ENCODE measurements at places on chromosomes 12 and 14.

GRCh38 chr12:80763874-80764273 lies 47.2 kb downstream of the MYF5 start:
- DNase-seq: no peak

DNA sequence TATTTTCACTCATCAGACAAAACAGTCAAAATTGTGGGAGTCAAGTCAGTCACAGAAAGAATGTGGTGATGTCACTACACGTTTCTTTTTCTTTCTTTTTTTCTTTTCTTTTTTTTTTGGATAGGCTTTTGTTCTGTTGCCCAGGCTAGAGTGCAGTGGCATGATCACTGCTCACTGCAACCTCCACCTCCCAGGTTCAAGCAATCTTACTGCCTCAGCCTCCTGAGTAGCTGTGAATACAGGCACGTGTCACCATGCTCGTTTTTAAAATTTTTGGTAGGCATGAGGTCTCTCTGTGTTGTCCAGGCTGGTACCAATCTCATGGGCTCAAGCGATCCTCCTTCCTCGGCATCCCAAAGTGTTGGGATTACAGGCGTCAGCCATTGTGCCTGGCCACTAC lies 2.3 kb downstream of the CLECL1 start:
- DNase-seq: no peak

- no peak for DNase-seq
These were observed 108.5 kb upstream of the PLXNC1 start for GRCh38 chr12:94039914-94040313.

- no peak for DNase-seq
These were observed 1.4 kb upstream of the ZFP36L1 start for GRCh38 chr14:68794130-68794850.

- no peak for DNase-seq
These were observed 29.6 kb downstream of the PNMA1 start for GRCh38 chr14:73684627-73685026.

- no peak for DNase-seq
These were observed 59.0 kb downstream of the GAS2L3 start for GRCh38 chr12:100632445-100632892.

DNA sequence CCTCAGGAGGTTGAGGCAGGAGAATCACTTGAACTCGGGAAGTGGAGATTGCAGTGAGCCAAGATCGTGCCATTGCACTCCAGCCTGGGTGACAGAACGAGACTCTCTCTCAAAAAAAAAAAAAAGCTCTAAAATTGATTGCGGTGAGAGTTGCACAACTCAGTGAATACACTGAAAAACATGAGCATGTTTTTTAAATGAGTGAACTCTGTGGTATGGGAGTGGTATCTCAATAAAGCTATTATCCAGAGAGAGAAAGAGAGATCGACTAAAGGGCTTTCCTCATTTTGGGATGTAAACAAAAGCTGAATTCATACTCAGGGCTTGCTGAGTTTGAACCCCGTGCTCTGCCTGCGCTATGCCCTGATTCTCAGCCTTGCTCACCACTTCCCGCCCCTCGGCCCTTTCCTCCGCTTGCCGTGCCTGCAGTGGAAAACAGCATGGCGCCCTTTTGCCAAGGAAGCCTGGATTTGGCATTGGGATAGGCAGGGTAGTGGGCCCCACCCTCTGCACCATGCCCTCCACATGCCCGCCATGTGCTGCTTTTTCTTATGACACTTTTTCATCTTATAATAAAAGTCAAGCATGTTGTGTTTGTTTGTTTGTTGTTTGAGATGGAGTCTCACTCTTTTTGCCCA lies 102.5 kb downstream of the LGMN start:
- DNase-seq: no peak

DNA sequence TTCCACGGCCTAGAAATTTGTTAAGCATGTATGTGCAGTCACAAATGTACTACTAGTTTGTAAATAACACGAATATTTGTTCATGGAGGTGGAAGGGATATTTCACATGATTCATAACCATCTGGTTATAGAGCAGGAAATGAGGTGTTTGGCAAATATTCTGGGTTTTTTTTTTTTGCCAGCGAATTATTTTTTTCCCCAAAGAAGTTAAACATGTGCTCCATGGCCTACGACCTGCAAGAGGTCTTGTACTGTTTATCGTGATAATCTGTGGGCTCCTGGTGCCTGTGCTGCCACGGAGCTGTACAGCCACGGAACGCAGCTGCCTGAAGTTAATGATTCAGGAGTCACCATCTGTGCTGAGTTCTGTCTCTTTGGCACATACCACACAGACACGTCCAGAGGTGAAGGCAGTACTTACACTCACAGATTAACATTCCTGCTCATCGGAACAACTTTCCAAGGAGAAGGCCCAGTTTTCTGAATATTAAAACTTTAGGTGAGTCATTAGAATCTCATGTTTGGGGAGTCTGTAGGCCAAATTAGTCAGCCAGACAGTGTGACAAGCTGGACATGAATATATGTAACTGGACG lies 156.3 kb downstream of the TMX1 start:
- DNase-seq: no peak

DNA sequence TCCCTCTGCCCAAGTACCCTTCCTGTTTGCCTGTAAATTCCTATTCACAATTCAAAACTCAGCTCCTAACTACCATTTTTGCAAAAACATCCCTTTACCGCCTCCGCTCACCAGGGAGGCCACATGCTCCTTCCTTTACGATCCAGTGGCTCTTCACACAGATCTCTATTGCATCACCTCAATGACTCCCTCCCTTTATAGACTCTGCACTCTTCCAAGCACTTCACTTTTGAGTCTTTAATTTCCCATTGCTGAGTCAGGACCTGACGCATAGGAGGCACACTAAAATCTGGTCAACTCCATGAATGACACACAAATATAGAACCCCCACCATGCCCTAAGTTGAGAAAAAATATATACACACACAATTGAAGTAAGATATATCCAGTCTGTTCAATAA lies 45.9 kb downstream of the PPP1R13B start:
- DNase-seq: no peak

- peak; percentile 86 for DNase-seq
These were observed at the start of gene DDX55 for GRCh38 chr12:123601602-123602489. DDX55 (plus strand) TSS chr12:123602099; CDS start chr12:123602149, 50 bp downstream.

GRCh38 chr14:35213143-35213788 lies 78.9 kb upstream of the PSMA6 start:
- DNase-seq: no peak

DNA sequence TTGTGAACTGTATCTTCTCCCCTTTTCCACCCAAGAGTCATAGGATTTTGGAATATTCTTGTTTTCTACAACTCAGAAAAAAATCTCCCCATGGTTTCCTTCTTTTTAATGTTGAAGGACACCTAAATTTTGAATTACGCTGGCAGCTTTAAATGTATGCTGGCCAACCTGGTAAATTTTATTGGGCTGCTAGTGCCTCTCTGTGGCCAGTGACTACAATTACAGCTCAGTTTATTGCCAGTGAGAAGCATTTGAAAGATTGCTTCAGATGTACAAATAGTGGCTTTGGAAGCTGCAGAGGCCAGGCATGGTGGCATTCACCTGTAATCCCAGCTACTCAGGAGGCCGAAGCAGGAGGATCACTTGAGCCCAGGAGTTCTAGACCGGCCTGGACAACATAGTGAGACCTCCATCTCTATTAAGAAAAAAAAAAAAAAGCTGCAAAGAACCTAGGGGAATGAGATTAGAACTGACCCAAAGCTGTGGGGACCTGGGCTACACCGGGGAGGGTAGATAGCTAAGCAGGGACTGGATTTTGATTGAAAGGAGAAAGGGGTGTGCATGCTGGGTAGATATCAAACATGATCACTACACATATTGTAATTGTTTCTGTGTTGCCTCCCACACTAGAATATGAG lies 7.6 kb upstream of the RAB21 start:
- DNase-seq: peak; percentile 29

- DNase-seq: no peak
These were observed 17.9 kb upstream of the SH2B3 start for GRCh38 chr12:111387747-111388323.

DNA sequence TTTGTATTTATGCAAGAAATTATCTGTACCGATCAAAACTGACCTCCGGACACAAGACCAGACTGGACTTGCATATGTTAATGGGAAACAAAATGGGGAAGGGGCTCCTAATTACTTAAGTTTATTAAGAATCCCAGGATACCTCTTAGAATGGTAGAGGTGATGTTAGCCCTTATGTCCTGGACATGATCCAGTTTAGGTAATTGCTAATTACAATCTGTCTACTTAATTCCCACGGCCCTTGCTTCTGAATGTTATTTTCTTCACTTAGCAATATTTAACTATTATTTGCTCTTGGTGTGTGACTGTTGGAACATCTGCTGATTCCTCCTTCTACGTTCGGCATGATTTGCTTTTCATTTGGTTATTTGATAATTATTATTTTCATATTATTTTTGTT lies 644.0 kb downstream of the DIO2 start:
- no peak for DNase-seq

- DNase-seq: no peak
These were observed 71.7 kb downstream of the TPH2 start for GRCh38 chr12:72010356-72010755.

GRCh38 chr14:26078561-26078960 lies 519.3 kb downstream of the NOVA1 start:
- peak; percentile 52 for DNase-seq

DNA sequence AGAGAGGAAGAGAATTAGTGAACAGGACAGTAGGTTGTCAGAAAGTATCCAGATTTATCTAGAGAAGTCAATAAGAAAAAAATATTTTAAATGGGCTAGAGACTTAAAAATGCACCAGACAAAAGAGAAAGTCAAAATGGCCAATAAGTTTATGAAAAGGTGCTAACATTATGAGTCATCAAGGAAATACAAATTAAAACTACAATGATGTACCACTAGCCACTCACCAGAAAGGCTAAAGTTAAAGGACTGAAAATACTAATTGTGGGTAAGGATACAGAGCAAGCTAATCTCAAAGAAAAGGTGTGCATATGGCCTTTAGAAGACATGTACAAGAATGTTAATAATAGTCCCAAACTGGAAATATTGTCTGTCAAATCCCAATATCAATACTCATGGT lies 37.7 kb downstream of the C12orf50 start:
- DNase-seq: no peak

DNA sequence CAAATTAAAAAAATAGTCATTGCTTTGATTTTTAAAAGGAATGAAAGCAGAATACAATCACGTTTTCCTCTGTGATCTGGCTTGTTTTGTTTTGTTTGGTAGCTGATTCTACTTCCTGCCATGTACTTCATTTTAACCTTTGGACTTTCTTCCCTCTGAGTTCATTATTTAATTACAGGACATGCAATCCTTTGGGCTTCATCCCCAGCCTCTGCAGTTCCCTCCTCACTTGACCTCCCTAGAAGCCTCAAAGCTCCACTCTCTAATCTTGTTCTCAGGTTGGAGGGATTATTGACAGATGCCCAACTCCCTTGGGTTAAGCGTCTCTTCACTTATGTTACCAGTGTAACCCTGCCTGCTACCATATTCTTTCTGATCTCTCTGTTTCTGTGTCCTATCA lies 967.9 kb upstream of the SEL1L start:
- DNase-seq: no peak

- no peak for DNase-seq
These were observed 41.1 kb downstream of the BRMS1L start for GRCh38 chr14:35867280-35867629.

DNA sequence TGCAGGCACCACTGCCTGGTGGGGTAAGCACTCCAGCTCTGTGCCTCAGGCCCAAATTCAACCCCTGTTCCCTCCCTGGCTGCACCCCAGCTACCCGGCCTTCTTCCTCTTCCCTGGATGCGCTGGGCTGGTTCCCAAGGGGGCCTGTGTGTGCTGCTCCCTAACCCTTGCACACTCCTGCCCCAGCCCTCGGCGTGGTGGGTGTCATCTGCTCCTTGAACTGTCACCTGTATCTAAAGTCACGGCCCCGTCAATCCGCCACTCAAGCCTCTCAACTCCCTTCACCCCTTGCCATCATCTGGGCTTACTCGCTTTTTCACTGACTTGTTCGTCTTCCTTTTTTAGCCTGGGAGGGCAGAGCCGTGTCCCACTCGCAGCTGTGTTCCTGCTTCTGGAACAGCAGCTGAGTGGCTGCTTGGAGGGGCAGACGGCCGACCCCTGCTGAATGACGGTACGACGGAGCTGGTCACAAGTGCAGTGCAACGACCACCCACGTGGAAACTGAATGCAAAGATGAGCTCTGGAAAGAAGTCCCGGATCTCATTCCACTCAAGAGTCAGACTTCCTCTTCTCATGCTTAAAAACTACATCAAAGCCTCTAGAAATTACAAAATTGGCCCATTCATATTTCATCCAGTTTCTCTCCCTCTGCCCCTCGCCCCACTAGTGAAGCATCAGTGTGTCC lies 138.9 kb downstream of the PIWIL1 start:
- no peak for DNase-seq

DNA sequence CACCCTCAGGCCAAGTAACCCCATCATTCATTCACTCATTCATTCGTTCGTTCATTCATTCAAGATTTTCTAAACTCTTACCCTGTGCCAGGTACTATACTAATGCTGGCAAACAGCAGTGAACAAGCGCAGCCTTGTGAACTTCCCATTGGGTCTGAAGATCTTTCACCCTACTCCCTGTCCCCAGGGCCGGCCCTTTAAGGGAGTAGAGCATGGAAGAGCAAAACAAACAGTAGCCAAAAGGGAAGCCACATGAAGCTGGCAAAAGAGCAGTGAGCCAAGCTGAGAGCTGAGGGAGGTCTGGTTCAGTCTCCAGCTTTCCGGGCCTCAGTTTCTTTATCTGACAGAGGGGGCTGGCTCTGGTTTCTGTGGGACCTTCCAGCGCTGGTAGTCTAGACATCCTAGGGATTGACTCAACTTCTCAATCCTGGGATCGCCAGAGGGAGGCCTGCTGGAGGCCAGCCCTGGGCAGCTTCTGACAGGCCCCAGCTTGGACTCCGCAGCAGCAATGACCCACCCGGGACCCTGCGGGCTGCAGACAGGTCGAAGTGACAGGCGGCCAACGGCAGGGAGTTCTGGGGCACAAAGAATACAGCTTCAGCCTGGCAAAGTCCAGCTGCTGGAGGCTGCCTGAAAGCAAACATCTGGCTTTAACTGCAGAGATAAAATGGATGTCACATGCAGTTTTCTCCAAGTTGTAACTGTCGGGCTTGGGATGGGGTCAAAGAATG lies 27.1 kb downstream of the ACTN1 start:
- DNase-seq: no peak
